ENCODE measurements at places on chromosomes 16 and 17. TPM values are rescaled to one million over a fixed set of nuclear protein-coding genes. Genes with fewer than 3 reads are reported as not detected.

Gene GPR142
- not detected for total RNA-seq

DNA sequence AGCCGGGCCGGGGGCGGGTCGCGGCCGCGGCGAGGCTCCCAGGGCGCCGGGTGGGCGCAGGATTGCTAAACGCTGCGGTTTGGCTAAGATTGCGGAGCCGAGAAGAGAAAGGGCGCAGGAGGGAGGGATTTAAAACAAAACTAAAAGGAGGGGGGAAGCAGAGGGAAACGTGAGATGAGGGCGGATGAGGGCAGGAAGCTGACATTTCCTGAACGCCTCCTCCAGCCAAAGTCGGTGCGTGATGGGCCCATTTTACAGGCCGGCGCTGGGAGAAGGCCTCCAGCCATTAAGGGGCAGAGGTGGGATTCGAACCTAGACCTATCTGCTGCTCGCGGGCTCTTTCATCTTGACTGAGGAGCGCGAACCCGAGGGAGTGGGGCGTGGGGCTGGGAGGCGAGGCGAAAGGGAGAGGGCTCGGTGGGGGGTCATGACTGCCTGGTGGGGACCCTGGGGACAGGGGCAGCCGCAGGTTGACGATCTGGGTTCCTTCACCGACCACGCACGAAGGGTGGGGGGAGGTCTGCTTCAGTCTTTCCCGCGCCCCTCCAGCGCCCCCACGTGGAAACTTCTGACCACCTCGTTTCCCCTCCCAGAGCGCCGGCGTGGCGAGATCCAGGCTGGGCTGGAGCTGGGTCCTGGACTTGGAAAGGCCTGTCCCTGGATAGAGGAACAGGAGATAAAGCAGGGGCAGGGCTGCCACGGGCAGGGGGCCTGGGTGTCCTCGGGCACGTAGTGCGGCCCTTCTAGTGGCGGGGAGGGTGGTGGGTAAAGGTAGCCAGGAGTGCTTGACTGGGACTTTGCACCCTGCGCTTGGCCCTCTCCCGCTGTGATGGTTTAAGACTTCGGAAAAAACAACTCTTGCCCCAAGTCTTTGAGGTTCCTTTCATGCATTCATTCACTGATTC, 3.8 kb upstream of the TAC4 start:
- peak; percentile 66 for DNase-seq

Gene ZNF263
- 37.4 TPM for total RNA-seq

DNA sequence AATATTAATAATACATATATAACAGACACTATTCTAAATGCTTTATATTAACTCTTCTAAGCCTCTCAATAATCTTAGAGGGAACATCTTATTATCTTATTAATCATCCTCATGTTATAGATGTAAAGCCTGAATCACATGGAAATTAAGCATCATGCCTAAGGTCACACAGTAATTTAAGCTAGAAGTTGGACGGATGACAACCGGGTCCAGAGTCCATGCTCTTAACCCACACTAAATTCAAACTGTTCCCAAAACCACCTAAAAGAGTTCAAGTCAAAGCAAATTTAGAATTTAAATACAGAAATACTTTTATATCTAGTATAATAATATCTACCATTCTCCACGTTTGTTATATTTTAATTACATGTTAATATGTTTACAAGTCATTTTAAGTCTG, 193.3 kb downstream of the CEP112 start:
- no peak for DNase-seq

DNA sequence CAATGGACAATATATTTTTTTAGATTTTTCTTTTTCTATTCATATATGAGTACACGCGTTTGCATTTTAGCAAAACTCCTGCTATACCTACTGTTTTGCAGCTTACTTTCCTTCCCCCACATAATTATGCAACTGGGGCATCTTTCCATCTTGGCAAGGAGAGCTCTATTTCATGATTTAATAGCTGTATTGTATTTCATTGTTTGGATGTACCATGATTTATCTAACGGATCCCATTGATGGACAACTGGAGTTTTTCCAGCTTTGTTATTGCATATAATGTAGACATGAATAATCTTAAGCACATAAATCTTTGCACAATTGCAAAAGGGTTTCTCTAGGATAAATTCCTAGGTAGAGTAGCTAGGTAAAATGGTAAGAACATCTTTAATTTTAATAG, 133.9 kb downstream of the PITPNC1 start:
- no peak for DNase-seq

DNA sequence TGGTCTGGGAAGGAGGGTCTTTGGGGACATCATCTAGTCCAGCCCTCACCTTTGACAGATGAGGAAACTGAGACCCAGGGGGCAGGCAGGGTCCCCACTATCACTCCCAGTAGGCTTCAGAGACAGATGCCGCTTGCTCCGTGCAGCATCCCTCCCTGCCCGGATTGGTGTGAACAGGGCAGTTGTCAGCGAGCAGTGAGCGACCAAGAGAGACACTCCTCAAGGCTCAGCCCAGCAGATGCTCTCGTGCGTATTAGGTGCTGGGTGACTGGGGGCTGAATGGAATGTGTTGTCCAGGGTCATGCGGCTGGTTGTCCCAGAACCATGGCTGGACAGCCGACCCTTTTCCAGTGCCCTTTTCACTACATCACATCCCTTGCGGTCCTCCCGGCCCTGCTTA, 49.0 kb downstream of the MPRIP start:
- DNase-seq: no peak

Gene TP53TG3B
- total RNA-seq: not detected

- no peak for DNase-seq
These were observed 489.6 kb downstream of the CDH13 start for GRCh38 chr16:83116274-83116892.

- DNase-seq: peak; percentile 41
These were observed 8.7 kb upstream of the CPD start for GRCh38 chr17:30369995-30370394.

GRCh38 chr16:69554495-69554894, 11.3 kb upstream of the NFAT5 start:
- DNase-seq: no peak

DNA sequence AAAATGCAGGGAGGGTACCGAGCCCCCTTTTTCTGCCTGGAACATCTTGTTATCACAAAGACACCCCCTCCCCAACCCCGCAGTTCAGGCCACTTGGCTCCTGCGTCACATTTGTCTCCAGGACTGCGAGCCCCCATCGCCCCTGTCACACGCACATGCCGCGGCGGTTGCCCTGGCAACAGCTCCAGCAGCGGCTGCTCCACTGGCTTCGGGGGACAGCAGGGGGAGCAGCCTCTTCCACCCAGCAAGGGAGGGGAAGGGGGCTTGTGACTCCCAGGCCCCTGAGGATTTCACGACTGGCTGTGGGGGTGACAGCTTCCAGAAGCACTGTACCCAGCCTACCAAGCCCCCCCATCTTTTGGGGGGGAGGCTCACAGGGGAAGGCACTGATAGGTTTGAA, 2.6 kb downstream of the BAIAP3 start:
- no peak for DNase-seq

- no peak for DNase-seq
These were observed 9.8 kb upstream of the RABEP1 start for GRCh38 chr17:5272322-5272721.

DNA sequence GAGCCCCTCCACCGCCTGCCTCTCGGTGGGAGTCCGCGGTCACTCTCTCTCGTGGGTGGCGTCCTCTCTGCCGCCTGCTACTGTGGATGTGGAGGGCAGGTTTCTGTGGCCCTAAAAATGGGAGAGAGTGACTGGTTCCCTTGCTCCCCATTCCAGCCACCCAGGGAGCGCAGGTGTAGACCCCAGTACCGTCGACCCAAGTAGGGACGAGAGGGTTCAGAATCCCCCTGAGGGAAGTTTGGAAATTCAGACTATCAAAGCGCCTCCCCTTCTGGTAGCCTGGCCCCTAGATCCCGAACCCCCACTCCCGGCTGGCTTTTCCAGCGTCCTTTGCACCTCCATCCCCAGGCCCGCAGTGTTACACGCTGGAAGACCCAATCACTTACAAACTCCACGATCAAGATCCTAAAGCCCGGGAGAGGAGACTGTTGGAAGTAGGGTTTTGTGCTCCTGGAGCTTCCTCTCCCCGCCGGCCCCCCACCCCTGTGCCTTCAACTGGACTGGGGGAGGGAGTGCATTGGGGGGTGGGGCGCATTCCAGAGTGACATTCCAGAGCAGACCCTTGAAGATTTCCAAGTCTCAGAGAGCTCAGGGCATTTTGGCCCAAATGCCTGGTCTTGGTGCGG, 991 bp downstream of the GPRC5C start:
- no peak for DNase-seq

Gene ANKRD40CL
- not detected for total RNA-seq

DNA sequence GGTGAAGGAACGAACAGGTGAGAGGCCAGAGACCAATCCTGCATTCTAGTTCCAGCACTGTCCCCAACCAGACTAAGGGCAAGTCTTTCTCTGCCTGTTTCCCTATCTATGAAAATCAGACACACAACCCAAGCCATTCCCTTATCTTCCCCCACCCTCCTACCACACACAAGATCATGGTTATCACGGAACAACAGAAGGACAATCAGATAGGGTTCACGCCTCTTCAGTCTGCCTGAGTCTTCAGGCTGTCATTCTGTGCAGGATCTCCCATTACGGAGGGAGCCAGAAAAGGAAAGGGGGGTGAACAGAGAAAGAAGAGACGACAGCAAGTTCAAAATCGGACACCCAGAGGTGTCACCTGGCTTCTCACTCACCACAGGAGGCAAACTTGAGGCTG, 11.1 kb downstream of the TLE7 start:
- no peak for DNase-seq

- peak; percentile 45 for DNase-seq
These were observed 51.1 kb upstream of the SLC47A1 start for GRCh38 chr17:19482576-19482975.

Gene SLFN14
- total RNA-seq: not detected

DNA sequence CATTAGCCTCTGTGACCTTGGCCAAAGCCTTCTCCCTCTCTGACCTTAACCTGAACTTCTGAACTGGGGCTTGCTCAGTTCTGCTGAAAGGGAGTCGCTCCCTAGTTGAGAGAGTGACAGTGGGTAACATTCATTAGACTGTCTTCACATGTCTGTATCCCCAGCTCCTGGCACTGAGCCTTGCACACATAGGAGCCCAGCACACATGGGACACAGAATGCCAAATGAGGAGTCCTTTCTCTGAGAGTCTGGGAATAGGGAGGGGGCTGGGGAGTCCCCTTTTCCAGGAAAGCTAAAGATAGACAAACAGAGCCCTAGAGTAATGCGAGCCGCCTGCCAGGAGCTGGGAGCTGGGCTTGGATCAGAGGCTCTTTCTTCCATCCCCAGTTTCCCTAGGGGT, 2.5 kb downstream of the TAC4 start:
- DNase-seq: no peak

Gene BCL6B
- total RNA-seq: not detected

- DNase-seq: no peak
These were observed 565.6 kb downstream of the WWOX start for GRCh38 chr16:78664811-78665772.

DNA sequence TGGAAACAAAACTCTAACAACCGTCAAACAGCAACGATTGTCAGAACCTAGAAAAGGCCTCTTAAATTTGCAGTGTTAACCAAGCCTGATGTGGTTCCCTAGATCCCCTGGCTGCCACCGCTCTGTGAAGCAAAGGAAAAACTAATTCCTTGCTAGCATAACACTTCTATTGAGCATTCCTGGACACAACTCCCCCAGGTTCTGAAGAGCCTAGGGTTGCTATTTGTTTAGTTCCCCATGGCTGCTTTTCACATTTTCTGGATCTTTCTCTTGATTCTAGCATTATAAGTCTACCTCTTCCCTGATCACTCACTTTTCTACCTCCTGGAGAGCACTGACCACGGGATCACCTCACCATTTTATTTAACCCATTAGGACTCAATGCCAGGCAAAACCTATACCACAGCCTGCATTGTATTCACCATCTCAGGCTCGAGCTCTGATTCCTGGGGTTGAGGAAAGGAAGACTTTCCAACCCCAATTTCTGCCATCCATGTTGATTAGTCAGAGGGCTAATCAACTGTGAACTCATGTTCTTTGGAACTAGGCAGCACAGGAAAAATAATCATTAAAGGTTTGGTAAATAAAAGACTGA, 692 bp upstream of the KCNJ16 start:
- no peak for DNase-seq

Gene ESRP2
- total RNA-seq: not detected

DNA sequence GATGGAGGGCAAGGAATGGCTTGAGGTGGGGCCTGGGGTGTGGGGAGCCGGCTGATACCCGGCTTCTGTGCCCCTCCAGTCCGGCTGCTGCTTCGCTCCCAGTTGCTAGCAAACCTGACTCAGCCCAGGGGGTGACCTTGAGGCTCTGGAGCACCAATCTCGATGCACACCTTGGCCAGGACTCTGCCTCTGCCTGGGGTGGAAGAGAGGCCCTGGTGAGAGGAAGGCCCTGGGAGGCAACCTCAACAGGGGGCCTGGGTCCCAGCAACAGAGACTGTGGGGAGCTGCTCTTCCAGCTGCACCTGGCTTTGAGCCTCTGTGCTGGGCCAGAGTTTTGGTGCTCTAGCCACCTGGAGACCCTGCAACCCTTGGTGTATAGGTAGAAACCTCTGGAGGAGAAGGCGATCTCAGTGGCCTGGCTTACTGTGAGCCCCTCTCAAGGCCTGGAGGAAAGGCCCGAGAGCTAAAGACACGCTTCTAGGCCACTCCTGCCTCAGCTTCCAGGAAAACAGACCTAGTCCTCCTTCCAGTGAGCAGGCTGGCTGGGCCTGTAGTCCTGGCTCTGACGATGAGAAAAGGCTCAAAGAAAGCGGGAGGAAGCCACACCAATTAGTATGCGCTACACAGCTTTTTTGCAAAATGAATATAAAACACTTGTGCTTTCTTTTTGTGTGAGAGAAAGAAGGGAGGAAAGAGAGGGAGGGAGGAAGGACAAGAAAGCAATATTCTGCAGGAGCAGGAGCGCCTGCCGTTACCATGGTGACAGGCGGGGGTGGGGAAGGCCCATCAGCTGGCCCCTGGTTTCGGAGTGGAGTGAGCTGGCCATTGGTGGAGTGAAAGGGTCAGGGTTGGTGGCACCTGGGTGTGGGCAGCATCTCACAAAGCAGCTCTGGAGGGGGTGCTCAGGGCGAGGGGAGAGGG, 51.0 kb downstream of the VAC14 start:
- peak; percentile 18 for DNase-seq

DNA sequence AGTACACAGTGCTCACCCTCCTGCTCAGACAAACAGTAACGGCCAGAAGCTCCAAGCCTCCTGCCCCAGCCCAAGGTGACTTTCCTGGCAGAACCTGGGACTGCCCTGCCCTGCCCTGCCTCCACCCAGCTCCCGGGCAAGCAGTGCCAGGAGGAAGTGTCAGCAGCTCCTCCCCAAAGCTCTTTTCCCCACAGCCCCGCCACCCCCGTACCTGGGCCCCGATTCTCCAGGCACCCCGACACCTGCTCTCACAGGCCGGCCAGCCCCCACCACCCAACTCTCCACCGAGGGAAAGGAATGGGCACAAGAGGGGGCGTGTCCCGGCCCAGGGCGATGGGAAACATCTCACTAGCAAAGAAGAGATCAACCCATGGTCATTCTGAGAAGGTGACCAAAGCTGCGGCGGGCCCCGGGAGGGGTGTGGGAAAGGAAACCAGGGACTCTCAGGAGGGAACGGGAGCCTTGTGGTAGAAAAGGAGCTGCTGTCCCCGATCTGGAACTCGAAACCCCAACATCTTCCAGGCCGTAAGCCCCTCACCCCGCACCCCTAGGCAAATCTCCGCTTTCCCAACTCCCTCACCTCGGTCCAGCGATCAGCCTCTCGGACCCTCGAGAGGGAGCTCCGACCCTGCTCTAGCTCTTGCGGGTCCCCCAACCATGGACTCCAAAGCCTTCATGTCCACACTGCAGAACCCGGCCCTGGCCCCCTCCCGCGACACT, 1.2 kb downstream of the BCAR1 start:
- DNase-seq: peak; percentile 44

All from M059J (cell line).